ENCODE measurements at places on chromosomes 5 and 9.

- DNase-seq = no peak
Measured at GRCh38 chr9:131697908-131698617, 41.8 kb downstream of the RAPGEF1 start.

GRCh38 chr5:14851597-14851996 lies 20.0 kb downstream of the ANKH start:
- no peak for DNase-seq

GRCh38 chr9:100056561-100056960 lies 42.2 kb downstream of the ERP44 start:
- no peak for DNase-seq

GRCh38 chr5:15516486-15516885 lies 16.5 kb downstream of the FBXL7 start:
- no peak for DNase-seq

DNA sequence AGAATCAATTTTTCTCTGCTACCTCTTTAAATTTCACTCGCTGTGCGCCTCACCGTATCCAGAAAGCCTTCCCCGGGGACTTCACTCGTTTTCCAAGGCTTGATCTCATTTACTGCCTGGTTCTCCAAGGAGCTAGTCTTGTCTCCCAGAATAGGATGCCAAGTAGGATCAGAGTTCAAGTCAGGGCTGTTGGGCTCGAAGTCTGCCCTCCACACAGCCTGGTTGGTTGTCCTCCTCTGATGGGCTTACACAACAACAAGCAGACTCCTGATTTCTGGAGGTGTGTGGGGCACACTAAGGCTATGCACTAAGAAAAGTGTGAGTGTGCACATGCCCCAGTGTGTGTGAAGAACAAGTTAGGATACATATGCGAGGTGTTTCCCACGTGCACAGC lies 14.0 kb upstream of the TNIP1 start:
- DNase-seq = peak; percentile 50

DNA sequence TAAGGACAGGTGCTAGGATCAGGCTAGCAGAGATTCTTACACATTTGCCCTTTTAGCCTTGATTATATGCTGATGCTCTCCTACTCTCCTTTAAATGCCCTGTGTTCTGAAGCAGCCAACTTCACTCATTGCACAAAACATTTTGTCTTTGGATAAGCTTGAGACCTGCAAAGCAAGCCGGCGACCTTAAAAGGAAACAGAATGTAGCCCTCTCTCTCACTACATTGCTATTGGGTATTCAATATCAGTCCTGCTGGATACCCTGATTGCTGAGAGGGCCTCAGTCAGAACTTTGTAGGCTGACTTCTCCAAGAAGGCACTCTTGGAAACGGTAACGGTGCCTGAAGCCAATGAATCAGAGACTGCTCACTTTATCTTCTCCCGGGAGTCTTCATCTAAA lies 528.9 kb downstream of the DTWD2 start:
- DNase-seq = no peak

DNA sequence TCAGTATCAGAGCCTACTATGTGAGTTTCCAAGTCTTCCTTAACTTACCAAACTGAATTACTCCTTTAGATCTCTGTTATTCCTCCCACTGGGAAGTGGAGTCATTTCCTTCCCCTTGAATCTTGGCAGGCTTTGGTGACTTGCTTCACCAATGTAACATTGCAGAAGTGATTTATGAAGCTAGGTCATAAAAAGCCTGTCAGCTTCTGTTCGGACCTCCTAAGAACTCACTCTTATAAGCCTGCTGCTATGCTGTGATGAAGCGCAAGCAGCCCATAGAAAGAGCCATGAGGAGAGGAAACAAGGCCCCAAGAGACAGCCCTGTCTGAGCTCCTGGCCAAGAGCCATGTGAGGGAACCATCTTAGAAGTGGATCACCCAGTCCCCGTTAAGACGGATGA lies 14.2 kb upstream of the FOXB2 start:
- DNase-seq = no peak

- DNase-seq = no peak
Measured at GRCh38 chr9:70415041-70415440, 584 bp upstream of the KLF9 start.

- no peak for DNase-seq
Measured at GRCh38 chr5:32159328-32160072, 14.6 kb downstream of the GOLPH3 start.

DNA sequence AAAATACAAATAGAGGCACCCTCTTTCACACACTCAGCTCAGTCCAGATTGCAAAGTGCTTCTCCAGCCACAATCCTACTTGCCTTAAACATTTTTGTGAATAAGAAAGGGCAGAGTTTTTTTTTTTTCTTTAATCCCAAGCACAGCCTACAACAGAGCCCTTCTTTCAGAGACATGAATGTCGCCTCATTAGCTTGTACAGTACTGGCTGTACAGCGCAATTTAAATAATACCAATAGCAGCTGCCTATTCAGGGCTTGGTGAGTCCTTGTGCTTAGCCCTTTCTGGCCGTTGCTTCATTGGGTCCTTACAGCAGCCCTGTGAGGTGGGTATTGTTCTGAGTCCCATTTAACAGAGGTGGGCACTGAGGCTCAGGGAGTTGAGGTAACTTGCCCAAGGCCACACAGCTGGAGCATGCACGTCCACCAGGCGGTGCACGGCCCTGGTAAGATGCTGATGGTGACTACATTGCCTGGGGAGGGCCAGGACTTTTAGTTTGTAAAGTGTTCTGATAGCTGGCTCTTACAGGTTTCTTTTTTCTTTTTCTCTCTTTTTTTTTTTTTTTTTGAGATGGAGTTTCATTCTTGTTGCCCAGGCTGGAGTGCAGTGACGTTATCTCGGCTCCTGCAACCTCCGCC lies 23.1 kb downstream of the NDST1 start:
- DNase-seq = no peak

GRCh38 chr9:6977761-6978160 lies 220.0 kb downstream of the KDM4C start:
- no peak for DNase-seq

All from AG10803 (cell line).